ENCODE measurements at places on chromosomes 6 and 20.

DNA sequence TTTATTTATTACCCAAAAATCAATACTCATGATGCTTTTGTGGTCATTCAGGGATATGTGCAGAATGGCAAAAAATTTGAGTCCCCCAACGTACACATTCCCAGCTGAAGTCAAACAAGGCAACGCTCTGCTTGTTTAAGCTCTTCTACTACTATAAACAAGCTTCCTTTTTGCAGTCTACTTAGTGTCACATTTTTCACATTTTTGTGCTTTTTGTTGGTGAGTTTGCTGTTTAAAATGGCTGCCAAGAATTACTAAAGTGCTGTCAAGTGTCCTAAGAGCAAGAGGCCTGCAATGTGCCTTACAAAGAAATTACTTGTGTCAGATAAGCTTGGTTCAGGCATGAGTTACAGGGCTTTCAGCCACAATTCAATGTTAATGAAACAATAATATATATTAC lies 2.1 kb downstream of the WFDC8 start:
- no peak for DNase-seq

- no peak for DNase-seq
Measured at GRCh38 chr20:20018366-20018765, 1.2 kb downstream of the NAA20 start.

DNA sequence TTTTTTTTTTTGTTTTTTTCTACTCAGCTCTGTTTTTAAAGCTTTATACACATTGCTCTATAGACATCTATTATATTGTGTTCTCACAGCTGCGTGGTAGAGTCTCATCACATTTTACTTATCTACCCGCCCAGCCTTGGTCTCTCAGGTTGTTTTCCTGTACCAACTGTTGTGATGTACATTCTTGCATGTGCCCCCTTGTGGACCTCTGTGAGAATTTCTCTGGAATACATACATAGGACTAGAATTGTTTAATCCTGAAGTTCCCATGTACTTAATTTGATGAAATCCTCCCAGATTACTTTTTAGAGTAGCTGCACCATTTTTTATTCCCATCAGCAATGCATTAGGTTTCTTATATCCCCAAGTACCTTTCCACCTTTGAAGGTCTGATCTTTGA lies 40.4 kb upstream of the TINAG start:
- no peak for DNase-seq

DNA sequence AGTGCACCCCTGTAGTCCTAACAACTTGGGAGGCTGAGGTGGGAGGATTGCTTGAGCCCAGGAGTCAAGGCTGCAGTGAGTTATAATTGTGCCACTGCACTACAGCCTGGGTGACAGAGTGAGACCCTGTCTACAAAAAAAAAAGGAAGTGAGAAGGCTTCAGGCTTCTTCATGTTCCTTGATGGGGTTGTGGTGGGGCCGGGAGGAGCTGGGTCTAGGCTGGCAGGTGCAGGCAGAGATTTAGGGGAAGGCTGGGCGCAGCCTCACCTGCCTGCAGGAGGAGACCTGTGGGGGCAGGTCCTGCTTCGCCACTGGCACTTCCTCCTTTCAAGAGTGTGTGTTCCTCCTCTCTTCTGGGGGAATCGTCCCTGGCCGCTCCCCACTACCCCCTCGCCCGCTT lies 63.9 kb downstream of the CHMP4B start:
- DNase-seq, result no peak

DNA sequence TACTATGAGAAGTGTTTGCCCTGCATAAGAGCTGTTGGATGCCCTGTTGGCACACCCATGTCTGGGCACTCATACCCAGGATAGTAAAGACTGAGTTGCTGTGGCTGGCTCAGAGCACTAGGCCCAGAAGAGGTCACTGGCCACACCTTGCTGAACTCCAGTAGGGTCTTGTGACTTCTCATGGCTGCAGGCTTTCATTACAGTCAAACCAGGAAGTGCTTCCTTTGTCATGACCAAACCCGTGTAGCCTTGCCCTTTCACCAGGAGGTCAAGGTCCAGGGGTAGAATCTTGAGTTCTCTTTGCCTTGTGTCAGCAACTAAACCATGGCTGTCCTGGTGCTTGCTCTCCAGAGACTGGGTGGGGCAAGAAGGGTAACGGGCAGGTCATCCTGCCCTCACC lies 49.5 kb downstream of the CD164 start:
- no peak for DNase-seq

GRCh38 chr20:46400828-46401477 lies 5.5 kb downstream of the ELMO2 start:
- peak; percentile 34 for DNase-seq

- DNase-seq, result no peak
Measured at GRCh38 chr6:142474531-142475289, 172.9 kb downstream of the ADGRG6 start.

- DNase-seq, result no peak
Measured at GRCh38 chr6:166379800-166380199, 2.9 kb downstream of the MPC1 start.

DNA sequence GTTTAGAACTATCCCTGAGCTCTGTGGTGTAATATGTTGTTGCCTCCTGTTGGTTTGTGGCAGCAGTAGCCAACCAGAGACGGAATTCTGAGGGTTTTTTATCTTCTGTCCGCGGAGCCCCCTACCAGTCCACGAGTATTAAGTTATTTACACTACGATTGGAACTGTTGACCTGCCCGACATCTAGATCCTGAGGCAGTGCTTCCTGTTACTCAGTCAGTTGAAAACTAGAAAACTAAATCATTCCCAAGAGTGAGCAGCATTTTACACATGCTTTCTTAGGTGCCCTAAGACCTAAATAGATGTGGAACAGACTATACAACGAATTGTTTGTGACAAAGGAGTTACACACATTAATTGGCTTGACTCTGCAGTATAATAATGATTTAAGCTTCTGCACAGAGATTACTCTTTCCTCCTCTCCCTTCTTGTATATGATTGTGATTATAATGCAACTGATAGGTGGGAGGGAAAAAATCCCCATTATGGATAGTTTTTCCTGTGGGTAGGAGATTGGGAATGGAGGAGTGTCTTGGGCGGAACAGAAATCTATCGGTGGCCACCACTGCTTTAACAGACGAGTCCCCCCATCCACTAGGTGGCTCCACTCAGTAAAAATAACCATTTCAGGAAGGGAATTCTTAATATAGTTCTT lies 1.7 kb downstream of the LOC128125822 start:
- DNase-seq, result no peak

- peak; percentile 58 for DNase-seq
Measured at GRCh38 chr6:157047951-157048350, 270.8 kb downstream of the ARID1B start.

GRCh38 chr20:5680192-5680591 lies 70.0 kb upstream of the SHLD1 start:
- DNase-seq, result no peak

GRCh38 chr6:125111219-125111983 lies 42.2 kb upstream of the TPD52L1 start:
- DNase-seq, result no peak

DNA sequence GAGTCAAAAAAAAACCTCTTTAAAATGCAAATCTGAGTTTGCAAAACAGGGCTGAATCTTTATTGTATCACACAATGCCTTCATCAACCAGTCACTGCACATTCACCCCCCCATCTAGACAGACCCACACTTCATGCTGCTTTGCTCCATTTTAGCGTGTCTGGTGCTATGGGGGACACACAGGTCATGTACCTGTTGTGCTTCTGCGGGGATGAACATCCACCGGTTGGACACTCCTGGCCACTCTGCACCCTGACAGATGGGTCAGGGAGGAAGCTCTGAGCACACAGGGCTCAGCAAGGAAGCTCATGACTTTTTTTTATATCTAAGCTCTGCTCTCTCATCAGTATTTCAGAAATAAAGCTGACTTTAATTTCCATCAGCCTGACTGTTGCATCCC lies 136.3 kb downstream of the PRND start:
- no peak for DNase-seq
